ENCODE measurements at places on chromosomes 2 and 18.

- peak; percentile 33 for DNase-seq
Measured at GRCh38 chr2:130728007-130728454, 839 bp upstream of the GPR148 start.

DNA sequence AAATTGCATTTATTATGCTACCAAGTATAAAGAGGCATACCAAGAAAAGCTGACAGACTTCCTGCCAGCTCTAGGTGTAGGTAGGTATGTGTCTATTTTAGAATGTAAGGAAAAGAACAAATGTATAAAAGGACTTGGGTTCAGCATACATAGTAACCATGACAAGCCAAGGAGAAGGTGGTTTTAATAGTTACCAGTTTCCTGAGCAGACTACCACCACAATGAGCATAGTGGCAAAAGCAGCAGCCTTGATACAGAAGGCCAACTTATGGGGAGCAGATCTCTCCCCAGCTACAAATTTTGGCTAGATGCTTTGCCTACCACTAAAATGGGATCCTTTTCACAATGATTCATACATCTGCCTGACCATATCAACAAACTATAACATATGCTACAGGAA lies 34.5 kb downstream of the METTL8 start:
- no peak for DNase-seq

DNA sequence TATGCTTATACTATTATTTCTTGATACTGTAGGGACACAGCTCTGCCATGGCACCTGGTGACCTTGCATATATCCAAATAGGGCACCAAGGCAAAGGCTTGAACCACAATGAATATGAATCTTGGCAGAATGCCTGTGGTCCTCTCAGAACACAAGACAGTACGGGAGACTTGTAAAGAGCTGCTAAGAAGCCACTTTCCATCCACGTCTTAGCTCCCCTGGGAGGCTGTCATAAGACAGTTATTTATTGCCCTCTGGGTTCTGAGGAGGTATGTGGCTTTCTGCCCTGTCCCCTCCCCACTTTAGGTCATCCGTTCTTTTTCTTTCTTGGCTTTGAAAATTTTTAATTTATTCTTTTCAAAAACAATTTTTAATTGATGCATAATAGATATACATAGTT lies 29.8 kb upstream of the MRPL33 start:
- DNase-seq, result peak; percentile 4

DNA sequence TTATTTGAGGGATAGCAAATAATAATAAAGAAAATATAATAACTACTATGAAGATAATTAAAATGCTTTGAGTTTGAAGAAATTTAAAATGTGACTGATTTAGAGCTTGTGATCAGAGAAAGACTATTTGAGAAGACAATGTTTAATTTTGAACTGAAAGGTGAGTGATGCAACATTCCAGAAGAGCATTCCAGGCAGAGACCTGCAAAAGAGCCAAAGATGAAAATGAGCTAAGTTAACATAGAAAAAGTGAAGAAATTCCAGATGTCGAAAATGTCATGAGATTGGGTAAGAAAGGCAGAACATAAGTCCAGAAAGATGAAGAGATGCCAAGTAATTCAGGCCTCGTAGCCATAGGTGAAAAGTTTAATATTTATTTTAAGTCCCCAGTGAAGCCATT lies 215.8 kb downstream of the FSIP2 start:
- no peak for DNase-seq

- no peak for DNase-seq
Measured at GRCh38 chr2:240432430-240432819, 3.0 kb upstream of the GPC1 start.

- no peak for DNase-seq
Measured at GRCh38 chr2:3662239-3662638, 4.2 kb downstream of the ALLC start.

GRCh38 chr18:66674286-66674685 lies 70.4 kb upstream of the CDH19 start:
- no peak for DNase-seq

DNA sequence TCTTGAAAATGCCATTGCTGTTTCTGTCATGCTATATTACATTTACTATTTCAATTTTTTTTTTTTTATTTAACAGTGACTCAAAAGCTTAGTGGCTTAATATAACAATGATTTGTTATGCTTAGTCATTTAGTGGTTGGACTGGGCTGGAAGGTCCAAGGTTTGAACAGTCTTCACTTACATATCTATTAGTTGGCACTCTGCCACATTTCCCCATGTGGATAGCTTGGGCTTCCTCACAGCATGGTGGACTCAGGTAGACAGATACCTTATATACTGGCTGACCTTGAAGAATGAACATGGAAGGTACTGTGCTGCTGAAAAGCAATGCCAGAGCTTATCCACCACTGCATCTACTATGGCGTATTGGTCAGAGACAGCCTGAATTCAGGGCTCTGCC lies 909.5 kb upstream of the SOX11 start:
- DNase-seq, result no peak

All from NCI-H524 (cell line).